ENCODE measurements at places on chromosomes 13 and 19. TPM values are rescaled to one million over a fixed set of nuclear protein-coding genes. Genes with fewer than 3 reads are reported as not detected.

ZNF865 gene
- 14.2 TPM for total RNA-seq

TMPRSS9 gene
- total RNA-seq: not detected

LIM2 gene
- total RNA-seq: not detected

LACC1 gene
- total RNA-seq: 1.7 TPM

TTYH1 gene
- total RNA-seq: 1.2 TPM

RNF225 gene
- total RNA-seq: 0.35 TPM

ZNF112 gene
- not detected for total RNA-seq

IGFL3 gene
- not detected for total RNA-seq

MCF2L gene
- 1.2 TPM for total RNA-seq

KL gene
- 0.25 TPM for total RNA-seq

ZNF681 gene
- 4.6 TPM for total RNA-seq

ASF1B gene
- total RNA-seq: 131 TPM

POGLUT2 gene
- total RNA-seq: 7.6 TPM

ZNF69 gene
- total RNA-seq: 4.5 TPM

CPB2 gene
- total RNA-seq: not detected

GRIN3B gene
- not detected for total RNA-seq

TSPAN16 gene
- total RNA-seq: not detected

TTC9B gene
- total RNA-seq: not detected

TUBA3C gene
- not detected for total RNA-seq

FAM216B gene
- total RNA-seq: not detected

ZSCAN4 gene
- not detected for total RNA-seq

MATK gene
- total RNA-seq: 14.8 TPM

SLC1A6 gene
- not detected for total RNA-seq

Data from activated CD4-positive, alpha-beta T cell treated with anti-CD3 and anti-CD28 coated beads, Interleukin-2, amount 10 ng/mL, durations not matched to agents 7 days and 5 days (primary cell).